Right atrium auricular region (tissue), 2 donors: ENCODE measurements at places on chromosomes 16 and 17. TPM values are rescaled to one million over a fixed set of nuclear protein-coding genes. Genes with fewer than 3 reads are reported as not detected.

- no peak within 1 kb of the TSS for H3K4me3 ChIP-seq
- no peak for DNase-seq
Observed at GRCh38 chr17:41301916-41302901, at the start of gene KRTAP29-1. Gene KRTAP29-1, minus strand, starts transcription at chr17:41302851. Its CDS starts 0 bp downstream, at chr17:41302851.

DNA sequence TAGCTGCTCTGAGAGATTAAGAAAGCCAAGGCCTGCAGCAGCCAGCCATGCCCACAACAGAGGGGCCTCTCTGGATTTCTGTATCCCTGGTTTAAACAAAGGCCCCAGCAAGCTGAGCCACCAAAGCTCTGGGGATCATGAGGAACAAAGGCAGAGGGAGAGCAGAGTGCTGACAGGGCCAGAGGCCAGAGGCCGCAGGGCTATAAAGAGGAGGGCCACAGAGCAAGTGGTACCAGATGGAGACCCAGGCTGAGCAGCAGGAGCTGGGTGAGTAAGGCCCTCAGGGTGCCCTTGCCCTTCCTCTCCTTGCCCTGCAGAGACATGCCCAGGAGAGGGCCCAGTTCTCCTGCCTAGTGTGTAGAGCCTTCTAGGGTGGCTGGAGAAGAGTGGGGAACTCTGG lies at the start of gene CRYBA1:
TSS of gene CRYBA1 (plus strand) at position 232 of the 400 bp plus-strand sequence. CDS start at position 237, 5 bp downstream.
- H3K36me3 ChIP-seq, result no peaks in the 10 kb centered on the region
- no peaks in the 10 kb centered on the region for H3K4me1 ChIP-seq
- H3K4me3 ChIP-seq, result no peak within 1 kb of the TSS
- DNase-seq, result no peak
- H3K27me3 ChIP-seq, result no peaks in the 10 kb centered on the region

NPB gene
- not detected for total RNA-seq

CCDC47 gene
- 57.1 TPM for total RNA-seq

DNA sequence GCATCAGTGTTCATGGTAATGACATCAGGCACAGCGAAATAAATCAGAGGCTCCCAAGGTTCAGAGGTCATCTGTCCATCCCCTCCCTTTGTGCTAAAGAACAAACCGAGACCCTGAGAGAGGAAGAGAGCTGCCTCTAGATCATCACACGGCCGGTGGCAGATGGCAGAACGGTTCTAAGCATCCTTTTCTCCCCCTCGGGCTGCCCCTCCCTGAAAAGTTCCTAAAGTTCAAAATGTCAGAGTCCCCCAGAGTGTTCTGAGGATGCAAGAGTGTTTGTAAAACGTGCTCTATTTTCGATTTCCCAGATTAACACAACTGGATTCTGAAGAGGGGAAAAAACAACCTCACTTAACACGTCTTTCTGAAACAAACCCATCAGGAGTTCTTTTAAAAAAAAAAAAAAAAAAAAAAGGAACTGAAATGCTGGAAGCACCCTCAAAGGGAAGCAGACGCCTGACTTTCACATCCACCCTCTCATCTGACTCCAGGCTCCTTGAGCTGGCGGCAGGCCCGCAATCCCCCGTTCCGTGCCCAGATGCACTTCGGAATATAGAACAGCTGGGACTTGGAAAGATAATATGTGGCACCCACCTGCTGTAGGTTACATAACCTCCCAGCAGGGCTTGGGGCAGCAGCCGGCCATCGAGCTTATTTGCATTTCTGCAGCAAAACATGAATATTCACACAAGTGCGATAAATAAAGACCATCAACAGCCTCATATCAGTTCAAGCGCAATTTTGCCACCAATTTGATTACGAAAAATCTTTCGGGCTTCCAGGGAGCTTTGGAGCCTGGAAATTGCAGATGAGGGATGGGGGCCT lies 115.5 kb upstream of the SMURF2 start:
- H3K4me3 ChIP-seq, result no peak overlapping the region
- no peaks in the 10 kb centered on the region for H3K27me3 ChIP-seq
- H3K36me3 ChIP-seq, result no peaks in the 10 kb centered on the region
- peaks cover 60% of the 10 kb centered on the region for H3K4me1 ChIP-seq
